ENCODE measurements at places on chromosomes 7 and 10. TPM values are rescaled to one million over a fixed set of nuclear protein-coding genes. Genes with fewer than 3 reads are reported as not detected.
A peak's percentile ranks its signal among the peaks of the same experiment; 100 is the strongest.

MMD2 gene
- total RNA-seq: not detected

SEMA3D gene
- 0.72 TPM for total RNA-seq

SCD gene
- total RNA-seq: 16.8 TPM

PTPRZ1 gene
- 0.27 TPM for total RNA-seq

UNC5B gene
- total RNA-seq: 22.8 TPM

SIRT1 gene
- total RNA-seq: 12.5 TPM

PAPSS2 gene
- total RNA-seq: 5.4 TPM

CARD11 gene
- 0.33 TPM for total RNA-seq

TSPAN12 gene
- total RNA-seq: 59.8 TPM

RADIL gene
- 1.1 TPM for total RNA-seq

FRAT2 gene
- 7.5 TPM for total RNA-seq

- DNase-seq: no peak
Observed at GRCh38 chr10:21166557-21167287, 269.6 kb upstream of the NEBL start.

DNA sequence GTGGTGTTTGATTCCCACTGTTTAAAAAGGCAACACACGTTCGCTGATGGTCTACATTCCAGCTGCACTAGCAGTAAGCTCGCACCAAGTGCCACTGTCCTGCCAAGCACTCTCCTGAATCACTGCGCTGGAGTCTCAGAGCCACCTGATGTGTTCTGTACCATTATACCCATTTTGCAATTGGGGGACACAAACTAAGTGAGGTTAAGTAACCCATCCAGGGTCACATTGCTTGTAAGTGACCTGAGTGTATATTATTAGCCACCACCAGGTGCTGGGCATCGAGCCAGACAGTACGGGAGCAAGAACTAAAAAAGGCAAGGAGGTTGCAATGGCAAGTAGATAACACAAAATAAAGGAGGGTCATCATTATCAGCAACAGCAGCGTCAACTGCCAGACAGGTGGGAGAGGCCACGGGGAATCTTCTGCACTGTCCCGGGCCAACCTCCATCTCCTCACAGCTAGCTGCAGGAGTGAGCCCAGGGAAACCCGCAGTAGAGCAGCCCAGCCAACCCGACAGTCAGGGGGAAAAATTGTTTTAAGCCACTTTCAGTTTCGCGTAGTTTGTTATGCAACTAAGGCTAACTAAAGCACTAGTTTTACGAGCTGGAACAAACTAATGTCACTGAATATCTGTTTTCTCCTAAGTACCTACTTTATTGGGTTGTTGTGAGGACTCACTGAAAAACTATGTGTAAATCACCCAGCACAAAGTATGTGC lies 712 bp upstream of the CPVL start:
- peak; percentile 73 for DNase-seq

DNA sequence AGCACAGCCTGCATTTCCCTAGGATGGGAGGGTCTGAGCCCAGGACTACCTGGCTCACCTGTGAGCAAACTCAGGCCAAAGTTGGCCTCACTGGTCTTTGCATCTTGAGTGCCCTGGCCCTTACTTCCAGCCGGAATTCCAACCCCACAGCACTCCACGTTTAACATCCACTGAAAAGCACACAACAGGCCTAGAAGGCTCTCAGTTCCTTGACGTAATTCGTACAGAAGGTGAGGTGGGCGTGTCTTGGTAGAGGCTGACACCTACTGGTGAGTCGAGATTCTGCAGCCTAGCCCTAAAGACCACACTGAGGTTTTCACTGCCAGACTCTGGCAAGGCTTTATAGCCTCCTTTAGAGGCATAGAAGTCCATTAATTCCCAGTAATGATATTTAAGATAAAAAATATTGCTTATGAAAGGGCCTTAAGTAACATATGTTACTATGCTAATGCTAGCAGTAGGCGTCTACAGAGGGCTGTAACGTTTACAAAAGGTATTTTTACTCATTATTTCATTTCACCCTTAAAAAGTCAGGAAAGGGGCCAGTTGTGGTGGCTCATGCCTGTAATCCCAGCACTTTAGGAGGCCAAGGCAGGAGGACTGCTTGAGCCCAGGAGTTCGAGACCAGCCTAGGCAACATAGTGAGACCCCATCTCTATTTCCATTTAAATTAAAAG lies 95.8 kb downstream of the HIP1 start:
- no peak for DNase-seq

DNA sequence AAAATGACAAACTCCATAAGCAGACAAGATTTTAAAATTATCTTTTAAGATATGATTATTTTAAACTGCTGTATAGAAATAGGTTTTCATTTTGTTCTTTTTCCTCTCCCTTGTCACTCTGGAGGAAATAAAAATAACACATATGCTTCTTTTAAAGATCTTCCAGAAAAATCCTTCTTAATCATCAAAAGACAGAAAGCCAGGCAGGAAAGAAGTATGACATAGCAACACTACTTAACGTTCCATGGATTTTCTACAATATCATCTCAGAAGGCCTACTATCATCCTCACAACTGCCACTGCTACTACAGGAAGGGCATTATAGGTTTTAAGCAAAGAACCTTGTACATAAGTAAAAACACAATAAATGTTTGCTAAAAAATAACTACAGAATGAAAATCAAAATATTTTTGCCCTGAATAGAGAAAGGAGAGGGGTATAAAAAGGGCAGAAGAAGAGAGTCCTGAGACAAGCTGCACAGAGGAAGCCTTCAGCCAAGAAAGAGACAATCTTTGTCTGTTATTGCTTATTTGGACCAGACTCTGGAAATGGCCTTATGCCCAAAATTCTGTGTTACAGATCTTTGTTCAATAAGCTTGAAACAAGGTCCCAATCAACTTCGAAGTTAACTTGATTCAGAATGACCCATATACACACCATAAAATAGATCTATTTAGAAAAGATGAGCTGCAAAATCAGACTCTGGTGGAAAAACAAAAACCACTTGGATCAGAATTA lies 67.8 kb downstream of the ABI1 start:
- no peak for DNase-seq

DNA sequence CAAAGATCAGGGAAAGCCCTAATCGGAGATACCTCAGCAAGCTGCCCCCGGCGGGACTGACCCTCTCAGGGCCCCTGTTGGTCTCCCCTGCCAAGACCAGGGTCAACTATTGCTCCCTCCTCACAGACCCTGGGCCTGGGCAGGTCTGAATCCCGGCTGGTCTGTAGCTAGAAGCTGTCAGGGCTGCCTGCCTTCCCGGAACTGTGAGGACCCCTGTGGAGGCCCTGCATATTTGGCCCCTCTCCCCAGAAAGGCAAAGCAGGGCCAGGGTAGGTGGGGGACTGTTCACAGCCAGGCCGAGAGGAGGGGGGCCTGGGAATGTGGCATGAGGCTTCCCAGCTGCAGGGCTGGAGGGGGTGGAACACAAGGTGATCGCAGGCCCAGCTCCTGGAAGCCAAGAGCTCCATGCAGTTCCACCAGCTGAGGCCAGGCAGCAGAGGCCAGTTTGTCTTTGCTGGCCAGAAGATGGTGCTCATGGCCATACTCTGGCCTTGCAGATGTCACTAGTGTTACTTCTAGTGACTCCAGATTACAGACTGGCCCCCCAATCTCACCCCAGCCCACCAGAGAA lies 24.1 kb downstream of the TBATA start:
- DNase-seq: no peak

DNA sequence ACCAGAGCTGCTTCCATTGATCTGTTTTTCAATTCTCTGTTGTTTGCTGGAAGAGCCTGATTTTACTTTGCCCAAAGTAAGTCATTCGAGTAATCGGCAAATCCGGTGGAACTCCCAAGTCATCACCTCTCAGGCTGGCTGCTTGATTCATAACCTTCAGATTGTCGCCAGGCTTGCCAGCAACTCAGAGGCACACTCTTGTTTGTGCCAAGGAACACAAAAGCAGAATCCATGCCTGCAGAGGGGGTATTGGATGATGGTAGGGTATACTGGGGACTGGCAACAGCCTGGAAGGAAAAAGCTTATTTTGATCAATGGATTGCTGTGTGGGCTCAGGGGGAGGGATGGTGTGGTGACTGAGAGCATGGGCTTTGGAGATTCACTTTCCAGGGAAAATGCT lies 542.4 kb downstream of the SORCS3 start:
- DNase-seq: no peak

DNA sequence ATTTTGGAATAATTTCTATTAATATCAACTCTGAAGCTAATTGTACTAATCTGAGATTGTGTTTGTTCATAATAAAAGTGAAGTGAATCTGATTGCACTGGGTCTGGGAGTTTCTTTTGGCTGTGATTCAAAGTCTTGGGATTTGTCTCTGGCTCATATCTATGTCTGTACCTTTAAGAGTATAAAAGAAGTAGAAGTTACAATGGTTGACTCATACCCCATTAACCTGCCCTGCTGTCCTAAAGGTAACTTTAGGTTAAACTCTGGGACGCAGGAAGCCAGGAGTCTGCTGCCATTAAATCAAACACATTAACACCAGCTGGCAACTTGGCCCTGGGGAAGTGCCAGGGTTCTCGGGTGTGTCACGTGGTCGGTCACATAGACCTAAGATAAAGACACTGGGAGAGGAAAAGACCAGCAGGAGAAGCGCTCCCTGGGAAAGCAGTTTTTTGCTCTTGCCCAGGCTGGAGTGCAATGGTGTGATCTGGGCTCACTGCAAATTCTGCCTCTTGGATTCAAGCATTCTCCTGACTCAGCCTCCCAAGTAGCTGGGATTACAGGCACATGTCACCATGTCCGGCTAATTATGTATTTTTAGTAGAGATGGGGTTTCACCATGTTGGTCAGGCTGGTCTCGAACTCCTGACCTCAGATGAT lies 17.8 kb downstream of the SCD start:
- DNase-seq: peak; percentile 88

GRCh38 chr7:87852306-87852705 lies 23.9 kb downstream of the SLC25A40 start:
- no peak for DNase-seq

- DNase-seq: no peak
Observed at GRCh38 chr10:121325490-121326231, 272.6 kb downstream of the FGFR2 start.

DNA sequence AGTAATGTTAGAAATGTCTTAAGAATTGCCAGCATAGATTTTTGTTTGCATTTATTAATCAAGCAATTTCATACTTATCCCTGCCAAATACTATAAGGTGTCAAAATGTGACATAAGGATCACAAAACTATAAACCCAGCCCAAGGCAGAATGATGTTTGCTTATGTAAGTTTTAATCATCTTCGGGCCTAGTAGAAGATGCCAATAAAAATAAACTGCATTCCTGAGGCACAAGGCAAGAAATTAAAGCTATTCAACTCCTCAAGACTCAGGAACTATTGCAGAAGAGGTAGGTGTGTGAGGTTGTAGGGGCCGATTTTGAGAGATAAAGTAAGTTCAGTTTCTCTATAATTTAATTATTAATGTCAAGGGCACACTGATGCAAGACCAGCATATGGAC lies 189.4 kb upstream of the AHR start:
- no peak for DNase-seq

DNA sequence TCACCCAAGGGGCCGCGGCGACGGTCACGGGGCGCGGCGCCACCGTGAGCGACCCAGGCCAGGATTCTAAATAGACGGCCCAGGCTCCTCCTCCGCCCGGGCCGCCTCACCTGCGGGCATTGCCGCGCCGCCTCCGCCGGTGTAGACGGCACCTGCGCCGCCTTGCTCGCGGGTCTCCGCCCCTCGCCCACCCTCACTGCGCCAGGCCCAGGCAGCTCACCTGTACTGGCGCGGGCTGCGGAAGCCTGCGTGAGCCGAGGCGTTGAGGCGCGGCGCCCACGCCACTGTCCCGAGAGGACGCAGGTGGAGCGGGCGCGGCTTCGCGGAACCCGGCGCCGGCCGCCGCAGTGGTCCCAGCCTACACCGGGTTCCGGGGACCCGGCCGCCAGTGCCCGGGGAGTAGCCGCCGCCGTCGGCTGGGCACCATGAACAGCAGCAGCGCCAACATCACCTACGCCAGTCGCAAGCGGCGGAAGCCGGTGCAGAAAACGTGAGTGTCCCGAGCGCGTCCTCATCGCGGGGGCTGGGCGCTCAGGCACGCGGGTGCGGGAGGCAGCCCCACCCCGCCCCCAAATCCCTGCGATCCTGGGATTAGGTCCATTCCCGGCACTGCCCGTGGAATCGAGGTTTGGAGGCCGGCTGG lies 509 bp downstream of the AHR start:
- peak; percentile 52 for DNase-seq

DNA sequence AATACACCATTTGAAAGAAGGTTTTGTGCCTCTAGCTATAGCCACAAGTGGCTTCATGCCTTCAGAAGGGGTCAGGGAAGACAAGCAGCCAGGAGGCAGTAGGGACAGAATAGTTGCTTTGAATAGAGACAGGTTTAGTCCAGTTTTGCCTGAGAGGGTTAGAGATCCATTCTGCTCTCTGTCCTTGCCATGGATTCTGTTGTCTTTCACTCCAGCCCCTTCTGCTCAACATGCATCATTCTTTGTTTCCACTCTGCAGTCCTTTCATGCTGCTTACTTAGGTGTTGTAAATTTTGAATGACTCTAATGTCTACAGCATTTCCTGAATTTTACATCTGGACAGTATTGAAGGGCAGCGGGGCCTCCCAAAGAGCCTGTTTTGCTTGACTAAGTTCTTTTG lies 60.3 kb downstream of the CNTNAP2 start:
- no peak for DNase-seq

DNA sequence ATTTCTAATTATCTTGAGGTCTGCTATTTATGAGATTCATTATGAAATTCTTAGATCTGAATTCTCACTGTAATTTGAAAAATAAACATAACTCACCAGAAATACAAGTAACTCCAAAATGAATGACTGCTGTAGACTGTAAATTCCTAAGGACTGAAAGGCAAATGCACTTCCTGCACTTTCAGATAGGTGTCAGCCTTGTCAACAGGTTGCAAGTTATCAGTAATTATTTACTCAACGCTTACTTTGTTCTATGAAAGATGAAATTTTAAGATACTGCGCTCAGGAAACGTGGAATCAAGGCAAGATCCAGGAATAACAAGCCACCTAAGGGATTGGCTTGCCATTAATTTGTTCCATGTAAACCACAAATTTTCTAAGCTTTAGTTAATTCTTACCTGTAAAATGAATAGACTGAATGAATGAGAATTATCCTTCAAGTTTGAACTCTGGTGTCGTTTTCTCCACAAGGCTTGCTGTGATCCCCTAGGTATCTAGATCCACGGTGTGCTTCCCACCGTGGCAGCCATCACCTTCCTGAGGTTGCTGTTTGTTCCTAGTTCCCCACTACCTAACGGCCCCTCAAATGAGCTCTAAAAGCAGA lies 12.6 kb downstream of the DHX32 start:
- no peak for DNase-seq

DNA sequence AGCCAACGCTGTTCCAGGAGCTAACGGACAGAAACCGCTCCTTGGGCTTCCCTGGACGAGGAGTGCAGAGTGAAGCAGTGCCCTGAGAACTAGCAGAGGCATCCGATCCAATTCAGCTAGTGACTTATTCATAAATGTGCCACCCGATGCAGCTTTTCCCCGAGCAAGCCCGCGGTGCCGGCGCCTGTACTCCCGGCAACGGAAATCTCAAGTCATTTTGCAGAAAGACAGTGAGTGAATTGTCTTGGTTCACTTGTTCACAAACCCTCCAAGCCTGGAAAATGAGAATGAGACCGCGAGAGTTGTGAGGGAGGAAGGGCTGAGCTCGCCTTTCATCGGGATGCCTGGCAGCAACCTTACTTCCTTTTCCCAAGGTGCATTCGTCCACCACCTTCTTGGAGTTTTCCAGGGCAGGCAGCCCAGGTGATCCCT lies 87.5 kb downstream of the COBL start:
- DNase-seq: no peak

GRCh38 chr7:24945899-24946298 lies 34.1 kb downstream of the OSBPL3 start:
- no peak for DNase-seq

GRCh38 chr10:34739915-34740314 lies 75.2 kb downstream of the PARD3 start:
- peak; percentile 48 for DNase-seq
